HTR-8/SVneo (cell line): ENCODE measurements at places on chromosomes 4 and X.

GRCh38 chr4:143294310-143294709, 42.4 kb upstream of the GAB1 start:
- no peak for DNase-seq

DNA sequence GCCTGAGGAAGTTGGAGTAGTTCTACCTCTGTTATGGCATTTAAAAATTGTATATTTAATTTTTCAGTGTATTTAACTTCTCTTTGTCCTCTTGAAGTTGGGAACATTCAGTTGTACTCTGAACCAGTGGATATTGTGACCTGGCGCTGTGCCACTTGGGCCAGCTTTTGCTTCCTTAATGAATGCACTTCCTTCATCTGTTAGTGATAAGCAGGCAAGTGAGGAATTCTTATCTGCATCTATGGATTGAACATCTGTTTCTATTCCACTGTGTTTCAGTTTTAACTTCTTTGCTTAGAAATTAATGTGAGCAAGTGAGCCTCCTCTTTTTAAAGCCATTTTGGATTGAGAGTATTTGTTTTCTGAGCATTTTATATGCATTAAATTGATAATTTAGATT, 128.3 kb downstream of the UCHL1 start:
- DNase-seq, result no peak

- no peak for DNase-seq
Measured at GRCh38 chr4:41483771-41484170, 54.2 kb upstream of the LIMCH1 start.

DNA sequence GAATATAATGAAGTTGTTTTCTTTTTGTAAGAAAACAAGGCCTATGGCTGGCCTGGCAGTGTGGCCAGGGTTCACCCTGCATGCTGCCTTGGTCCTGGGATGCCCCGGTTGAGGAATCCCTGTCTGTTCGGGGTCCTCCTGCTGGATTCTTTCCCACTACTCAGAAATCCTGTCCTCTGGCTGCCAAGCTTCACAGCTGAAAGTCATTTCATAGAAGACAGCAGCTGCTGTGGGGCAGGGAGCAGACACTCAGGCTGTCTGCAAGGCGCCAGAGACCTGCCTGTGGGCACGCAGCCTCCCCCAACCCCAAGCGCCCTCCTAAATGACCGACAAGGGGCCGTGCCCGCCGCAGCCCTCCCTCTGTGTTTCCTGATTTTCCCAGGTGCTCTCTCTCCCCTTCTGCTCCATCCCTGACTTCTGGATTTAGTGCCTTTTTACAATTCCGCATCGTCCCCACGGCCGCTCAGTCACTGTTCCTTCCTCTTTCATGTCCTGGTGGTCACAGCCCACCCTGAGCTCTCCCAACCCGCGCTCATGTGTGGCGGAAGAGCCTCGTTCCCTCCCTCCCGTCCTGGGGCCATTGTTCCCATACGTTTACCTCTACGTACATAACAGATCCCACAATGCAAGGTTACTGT, 27.5 kb downstream of the ZFYVE28 start:
- no peak for DNase-seq

DNA sequence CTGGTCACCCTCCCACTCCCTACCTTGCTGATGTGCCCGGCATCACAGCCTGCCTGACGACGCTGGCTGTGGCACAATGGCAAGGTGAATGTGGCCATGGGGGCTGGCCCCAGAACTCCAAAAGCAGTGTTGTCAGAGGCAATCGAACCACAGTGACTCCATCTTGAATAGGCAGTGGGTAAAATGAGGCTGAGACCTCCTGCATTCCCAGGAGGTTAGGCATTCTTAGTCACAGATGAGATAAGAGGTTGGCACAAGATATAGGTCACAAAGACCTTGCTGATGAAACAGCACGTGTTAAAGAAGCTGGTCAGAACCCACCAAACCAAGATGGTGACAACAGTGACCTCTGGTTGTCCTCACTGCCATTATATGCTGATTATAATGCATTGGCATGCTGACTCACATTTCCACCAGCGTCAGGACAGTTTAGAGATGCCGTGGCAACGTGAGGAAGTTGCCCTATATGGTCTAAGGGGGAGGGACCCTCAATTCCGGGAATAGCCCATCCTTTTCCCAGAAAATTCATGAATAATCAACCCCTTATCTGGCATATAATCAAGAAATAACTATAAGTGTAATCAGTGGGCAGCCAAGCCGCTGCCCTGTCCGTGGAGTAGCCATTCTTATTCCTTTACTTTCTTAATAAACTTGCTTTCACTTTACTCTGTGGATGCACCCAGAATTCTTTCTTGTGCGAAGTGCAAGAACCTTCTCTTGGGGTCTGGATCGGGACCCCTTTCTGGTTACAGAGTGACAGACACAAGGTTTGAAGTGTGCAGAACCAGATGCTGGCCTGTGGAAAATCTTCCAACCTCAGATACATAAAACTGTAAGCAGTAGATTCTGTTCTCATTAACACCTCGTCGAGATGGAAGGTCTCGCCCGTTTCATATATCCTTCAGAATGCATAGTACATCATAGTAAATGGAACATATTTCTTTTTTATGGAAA, 26.8 kb upstream of the CLDN24 start:
- DNase-seq, result peak; percentile 89

- DNase-seq, result no peak
Measured at GRCh38 chr4:168907119-168907698, 102.8 kb downstream of the CBR4 start.

DNA sequence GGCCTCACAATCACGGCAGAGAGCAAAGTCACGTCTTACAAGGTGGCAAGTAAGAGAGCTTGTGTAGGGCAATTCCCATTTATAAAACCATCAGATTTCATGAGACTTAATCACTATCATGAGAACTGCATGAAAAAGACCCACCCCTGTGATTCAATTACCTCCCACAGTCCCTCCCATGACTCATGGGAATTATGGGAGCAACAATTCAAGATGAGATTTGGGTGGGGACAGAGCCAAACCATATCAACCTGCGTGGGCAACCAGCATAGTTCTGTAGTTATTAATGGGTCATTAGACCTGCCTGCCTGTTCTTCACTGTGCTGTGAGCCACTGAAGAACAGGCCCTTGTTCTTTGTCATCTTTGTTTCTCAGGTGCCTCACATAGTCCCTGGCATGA, 593.7 kb upstream of the BOD1L1 start:
- DNase-seq, result no peak

DNA sequence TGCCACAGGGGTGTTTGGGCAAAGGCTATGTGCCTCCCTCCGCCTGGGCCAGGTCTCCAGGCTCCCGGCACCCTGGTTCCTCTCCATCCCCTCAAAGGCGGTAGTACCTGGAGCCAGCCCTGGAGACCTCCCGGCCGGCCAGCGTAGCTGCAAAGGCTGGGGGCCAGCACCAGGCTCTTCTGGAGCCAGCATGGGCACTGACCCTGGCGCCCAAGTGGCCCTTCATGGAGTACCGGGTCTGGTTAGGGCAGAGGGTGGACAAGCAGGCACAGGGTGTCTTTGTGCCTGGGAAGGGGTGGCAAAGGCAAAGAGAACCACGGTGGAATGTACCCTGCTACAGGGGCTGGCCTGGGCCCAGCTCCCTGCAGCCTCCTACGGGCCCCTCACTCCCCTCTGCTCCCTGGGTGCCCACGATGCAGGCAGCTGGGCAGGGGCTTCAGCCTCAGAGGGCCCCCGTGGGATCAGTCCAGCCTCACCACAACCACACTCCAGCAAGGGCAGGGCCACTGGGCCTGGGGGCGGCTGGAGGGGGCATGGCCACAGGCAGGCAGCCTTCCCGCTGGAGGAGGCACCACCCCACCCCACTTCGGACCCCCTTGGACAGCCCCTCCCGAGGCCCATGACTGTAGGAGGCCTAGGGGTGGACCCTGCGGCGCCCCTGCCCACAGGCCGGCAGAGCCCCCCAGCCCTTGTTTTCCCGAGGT, 112.9 kb upstream of the NKX1-1 start:
- no peak for DNase-seq

DNA sequence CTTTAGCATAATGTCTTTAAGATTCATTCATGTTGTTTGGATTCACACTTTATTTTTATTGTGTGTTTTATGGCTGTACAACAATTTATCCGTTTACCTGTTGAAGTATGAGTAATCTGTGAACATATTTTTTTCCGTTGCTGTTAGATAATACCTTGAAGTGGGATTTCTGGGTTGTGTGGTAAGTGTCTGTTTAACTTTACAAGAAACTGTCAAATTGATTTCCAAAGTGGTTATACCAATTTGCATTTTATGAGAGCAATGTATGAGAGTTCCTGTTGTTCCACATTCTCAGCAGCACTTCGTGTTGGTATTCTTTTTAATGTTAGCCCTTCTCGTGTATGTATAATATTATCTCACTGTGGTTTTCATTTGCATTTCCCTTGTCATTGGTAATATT, 53.6 kb downstream of the USP53 start:
- no peak for DNase-seq

GRCh38 chr4:48180234-48180633, 46.2 kb upstream of the TXK start:
- no peak for DNase-seq

- no peak for DNase-seq
Measured at GRCh38 chr4:125392694-125393093, 77.9 kb downstream of the FAT4 start.

DNA sequence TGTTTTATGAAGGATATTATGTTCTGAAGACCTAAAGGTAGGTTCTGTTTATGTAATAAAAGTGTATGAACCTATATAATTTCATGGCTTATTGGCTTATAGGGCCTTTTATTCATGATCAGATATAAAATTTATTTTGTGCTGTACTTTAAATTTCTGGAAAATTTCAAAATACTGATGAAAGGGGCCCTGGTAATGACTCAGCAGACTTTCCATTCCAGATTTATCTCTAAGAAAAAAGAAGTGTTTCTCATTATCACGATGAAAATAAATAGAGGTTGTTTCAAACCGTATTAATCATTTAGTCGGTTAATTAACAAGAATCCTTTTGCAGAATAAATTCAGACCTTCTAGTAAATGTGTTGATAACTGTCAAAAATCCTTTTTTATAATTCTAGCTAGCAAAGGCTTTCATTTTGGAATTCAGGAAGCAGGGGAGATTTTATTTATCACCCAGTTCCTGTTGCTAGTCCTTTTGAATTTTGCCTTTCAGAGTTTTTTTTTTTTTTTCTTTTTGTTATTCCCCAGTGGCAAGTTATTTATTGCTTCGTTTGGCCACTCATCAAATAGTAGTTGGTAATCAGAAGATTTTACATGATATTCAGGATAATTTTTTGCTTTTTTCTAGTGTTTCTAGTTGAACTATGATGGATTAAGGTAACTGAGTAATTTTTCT, 5.4 kb upstream of the TAPT1 start:
- DNase-seq, result no peak

GRCh38 chrX:84453351-84454246, 48.7 kb downstream of the HDX start:
- DNase-seq, result no peak

- DNase-seq, result peak; percentile 7
Measured at GRCh38 chr4:187380181-187380581, 615.4 kb upstream of the ZFP42 start.

GRCh38 chrX:8067754-8068462, 103.2 kb downstream of the VCX2 start:
- peak; percentile 27 for DNase-seq

GRCh38 chr4:11488657-11489452, 60.2 kb upstream of the HS3ST1 start:
- DNase-seq, result no peak

GRCh38 chr4:129410115-129410514, 314.2 kb downstream of the C4orf33 start:
- DNase-seq, result no peak

- DNase-seq, result no peak
Measured at GRCh38 chrX:133444952-133445831, 29.9 kb upstream of the GPC4 start.

DNA sequence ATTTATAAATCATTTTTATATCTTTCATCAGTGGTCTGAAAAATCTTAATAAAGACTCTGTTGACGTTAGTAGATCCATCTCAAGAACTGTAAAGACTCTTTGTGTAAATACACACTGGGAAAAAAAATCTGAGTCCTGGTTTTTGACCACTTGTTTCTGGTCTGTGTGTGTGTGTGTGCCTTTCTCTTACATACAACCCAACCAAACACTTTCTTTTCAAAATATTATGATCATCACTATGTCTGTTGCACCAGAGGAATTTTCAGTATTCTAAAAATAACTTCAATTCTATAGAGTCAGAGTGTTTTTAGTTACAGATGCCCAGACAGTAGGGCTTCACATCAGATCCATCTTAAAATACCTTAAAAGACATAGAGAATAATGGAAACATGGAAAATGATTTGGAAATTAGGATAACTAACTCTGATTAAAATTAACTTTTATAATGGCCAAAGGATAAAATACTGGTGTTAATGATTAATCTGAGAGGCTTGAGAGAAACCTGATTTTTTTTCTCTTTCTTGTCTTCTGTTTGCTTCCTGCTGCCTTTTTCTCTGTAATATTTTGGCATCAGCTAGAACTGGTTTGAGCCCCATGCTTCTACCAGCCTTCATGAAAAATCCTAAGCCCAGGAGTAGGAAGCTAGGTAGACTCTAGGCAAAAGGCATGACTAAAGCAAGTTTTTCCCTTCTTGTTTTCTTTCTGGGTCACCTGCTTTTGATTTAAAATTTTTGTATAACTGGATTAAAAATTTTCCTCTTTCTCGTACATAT, 99.7 kb downstream of the ATXN3L start:
- no peak for DNase-seq

DNA sequence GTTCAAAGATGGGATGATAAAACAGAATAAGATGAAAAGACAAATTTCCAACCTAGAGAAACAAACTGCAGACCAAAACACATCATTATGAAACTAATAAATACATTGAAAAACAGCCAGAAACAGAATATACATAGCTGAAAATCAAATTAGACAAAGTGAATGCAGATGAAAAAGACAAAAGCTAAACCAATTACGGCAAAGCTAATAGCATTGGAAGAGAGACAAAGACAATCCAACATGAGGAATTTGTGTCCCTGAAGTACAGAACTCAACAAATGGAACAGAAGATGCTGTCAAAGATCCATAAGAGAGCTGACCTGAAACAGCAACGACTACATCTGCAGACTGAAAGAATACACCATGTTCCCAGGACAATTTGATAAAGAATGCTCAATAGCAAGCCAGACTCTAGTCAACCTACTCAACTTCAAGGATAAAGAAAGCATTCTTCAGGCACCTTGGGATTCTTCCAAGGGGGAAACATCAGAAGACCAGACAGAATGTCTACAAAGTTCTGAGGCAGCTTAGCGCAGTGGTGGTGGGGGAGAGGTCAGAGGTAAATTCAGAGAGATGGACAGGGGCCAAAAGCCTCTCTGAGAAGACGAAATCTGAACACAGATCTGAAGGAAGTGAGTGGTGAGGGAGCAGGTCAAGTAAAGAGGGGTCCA, 27.4 kb upstream of the IRAK1 start:
- no peak for DNase-seq

- peak; percentile 97 for DNase-seq
Measured at GRCh38 chr4:147578051-147578476, 39.1 kb upstream of the TMEM184C start.

GRCh38 chr4:89100853-89101252, 10.5 kb upstream of the TIGD2 start:
- DNase-seq, result no peak

- DNase-seq, result no peak
Measured at GRCh38 chrX:132442691-132443090, 46.1 kb downstream of the MBNL3 start.

GRCh38 chr4:105243446-105243845, 96.8 kb downstream of the TET2 start:
- no peak for DNase-seq
